ENCODE measurements at places on chromosomes 3 and 15.

DNA sequence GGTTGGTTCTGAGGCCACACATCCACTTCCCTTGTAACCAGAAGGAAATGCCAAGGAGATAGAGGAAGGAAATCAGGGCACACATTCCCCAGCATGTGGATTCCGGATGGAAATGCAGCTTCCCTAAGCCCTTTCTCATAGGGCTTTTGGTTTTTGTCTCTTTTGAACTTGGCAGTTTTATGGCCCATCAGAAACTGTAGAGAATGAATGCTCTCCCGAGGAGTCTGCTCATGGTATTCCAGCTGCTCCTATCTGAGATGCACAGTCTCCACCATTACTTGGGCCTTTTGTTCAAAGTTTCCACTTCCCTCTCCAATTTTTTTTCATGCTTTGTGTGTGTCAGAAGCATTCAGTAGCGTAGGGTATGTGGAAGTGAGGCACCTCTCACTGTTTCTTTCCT lies 21.2 kb downstream of the XYLB start:
- no peak for DNase-seq

DNA sequence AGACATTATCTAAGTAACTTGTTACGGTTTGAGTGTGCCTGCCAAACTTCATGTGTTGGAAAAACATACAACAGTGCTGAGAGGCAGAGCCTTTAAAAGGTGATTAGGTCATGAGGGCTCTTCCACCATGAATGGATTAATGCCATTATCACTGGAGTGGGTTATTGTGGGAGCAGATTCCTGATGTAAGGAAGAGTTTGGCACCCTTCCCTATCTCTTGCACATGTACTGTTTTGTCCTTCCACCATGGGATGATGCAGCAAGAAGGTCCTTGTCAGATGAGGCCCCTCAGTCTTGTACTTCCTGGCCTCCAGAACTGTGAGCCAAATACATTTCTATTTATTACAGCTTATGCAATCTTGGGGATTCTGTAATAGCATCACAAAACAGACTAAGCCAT lies 413.9 kb downstream of the EPHA3 start:
- no peak for DNase-seq

DNA sequence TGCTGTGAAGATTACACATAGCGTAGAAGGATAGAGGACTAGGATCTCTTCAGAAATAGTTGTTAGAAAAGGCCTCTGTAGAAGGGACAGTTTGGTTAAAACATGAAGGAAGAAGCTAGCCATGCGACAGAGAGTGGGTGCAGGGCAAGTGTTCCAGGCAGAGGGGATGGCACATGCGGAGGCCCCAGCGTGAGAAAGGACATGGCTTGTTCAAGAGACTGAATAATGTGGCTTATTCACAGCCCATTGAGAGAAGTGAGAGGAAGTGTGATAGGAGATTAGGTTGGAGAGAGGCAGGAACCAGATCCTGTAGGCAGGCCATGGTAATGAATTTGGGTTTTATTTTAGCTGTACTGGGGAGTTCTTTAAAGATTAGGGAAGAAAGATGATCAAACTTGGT lies 56.4 kb downstream of the NEO1 start:
- DNase-seq: no peak

- DNase-seq: no peak
These were observed 94.9 kb downstream of the NTRK3 start for GRCh38 chr15:88161636-88162035.

DNA sequence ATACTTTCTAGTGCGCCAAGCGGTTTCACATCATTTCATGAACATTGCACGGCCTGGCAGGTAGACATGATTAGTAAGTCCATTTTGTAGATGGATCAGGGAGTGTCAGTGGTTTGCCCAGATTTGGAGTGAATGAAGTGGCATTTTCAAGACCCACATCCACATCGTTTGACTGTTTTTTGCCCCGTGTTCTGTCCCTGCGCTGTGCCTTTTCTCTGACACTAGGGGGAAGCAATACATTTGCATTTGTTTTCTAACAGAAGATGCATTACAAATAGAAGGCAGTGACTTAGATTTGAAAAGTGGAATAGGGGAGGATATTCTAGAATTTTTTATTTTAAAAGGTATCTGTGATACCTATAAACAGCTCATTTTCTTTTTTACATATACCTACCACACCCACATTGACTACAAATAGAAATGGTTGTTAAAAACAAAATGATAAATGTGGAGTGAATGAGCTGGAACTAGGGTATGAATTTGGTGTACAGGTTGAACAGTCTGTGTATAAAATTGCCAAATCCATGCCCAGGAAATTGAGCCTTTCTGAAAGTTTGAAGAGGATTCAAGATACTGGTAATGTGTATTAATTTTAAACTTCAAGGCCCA lies 98.0 kb downstream of the USP13 start:
- no peak for DNase-seq

DNA sequence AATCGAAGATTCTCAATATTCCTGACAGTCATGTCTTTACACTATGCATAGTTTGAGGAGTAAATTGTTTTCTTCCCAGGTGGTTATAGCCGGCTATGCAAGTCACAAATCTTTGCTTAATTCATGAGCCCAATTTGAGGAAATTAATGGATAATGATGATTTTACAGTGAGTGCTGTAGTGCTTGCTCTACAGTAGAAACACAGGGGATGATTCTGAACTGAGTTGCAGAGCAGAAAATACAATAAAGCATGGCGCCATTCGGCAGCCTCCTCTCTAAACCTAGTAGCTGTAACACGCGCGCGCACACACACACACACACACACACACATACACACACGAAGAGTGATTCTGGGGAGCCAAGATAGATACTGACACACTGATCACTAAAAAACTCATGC lies 181.7 kb upstream of the DPH6 start:
- DNase-seq: no peak

DNA sequence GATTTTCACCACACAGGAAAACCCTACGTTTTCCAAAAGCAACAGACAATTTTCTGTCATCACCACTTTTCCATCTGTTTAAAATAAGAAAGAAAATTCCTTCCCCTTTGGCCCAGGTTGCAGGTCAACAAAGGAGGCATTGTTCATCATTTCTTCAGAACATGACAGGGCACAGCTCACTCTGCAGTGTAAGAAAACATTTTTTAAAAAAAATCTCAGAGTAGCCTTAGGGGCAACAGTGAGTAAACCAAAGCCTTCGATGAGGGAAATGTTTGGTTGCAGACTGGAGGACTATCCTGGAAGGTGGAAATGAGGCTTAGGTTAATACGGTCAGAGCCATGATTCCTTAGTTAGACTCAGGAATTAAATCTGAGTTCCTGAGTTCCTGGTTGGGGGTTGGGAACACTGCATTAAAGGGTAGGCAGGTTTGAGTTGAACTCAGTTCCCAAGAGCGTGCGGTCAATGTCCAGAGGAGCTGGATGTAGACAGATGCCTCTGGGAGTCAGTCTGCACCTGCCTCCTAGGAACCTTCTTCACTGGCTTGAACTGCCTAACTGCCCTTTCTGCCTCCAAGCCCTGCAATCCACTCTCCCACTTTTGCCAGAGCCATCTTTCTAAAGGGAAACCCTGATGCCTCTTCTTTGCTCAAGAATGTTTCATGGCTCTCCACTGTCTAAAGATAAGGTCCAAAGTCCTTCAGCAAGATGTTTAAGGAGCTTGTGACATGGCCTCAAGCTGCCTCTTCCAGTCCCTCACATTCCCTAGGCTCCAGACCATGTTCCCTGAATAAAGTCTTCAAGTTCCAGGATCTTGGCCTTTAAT lies 3.3 kb upstream of the HES1 start:
- no peak for DNase-seq

DNA sequence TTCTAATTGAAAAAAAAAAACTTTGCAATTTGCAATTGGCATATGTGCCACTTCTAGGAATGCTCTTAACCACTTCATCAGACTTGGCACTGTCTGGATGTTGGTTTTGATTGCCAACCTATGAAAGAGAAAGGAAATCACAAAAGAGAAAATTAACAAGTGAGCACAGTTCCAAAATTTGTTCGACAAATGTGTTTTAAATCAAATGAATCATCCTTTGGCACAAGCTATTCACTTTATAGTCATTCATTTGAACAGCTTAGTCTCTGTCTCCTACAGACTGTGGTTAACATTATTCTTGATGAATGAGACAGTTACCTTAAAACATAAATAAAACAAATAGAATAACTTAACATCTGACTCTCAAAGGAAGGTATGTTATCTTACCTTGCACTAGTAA lies 265.0 kb downstream of the EPHA3 start:
- DNase-seq: no peak

DNA sequence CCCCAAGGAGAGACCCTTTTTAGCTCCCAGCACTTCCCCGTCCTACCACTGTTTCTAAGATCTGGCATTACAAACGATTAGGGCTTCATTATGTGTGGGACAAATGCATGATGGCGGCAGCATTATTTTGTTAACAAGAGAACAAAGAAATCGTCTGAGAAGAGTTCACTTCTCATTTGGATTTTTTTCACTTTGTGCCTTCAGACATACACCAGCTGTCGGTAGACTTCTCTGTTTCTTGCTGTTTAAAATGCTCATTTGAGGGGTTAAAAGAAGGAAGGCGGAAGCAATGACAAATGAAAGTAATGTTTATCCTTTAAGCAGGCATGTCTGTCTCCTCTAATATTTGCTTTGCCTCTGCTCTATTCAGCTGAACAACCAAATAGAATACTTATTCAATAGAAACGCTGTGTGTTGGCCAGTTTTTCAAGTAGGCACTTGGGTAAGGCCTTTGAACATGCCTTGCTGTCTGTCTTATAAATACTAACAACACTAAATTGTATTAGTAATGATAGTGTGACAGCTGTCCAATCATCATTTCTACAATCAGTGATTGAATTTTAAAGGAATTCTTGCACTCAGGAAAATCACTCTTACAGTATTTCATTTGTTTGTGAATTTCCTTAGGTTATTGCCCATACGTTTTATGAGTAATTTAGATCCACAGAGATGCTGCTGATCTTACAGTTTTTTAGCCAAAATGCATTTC lies 382.4 kb downstream of the IL5RA start:
- no peak for DNase-seq

DNA sequence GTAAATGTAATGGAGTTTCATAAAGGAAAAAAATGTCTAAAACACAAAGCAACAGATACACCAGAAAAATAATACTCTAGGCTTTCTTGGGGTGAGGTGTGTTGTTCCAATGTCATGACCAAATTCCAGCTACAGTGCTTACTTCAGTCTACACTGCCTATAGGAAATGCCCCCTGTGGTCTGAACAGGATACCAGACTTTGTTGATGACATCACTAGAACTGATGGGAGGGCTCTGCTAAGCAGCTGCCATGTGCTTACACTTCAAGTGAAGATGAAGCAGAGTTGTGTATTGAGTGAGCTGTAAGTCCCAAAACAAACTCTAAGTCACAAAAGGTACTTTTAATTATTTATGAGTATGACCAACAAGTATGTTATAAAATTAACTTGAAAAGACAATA lies 456.1 kb upstream of the IL12A start:
- DNase-seq: no peak
